HFF-Myc (cell line): ENCODE measurements at places on chromosomes 5 and 9.

DNA sequence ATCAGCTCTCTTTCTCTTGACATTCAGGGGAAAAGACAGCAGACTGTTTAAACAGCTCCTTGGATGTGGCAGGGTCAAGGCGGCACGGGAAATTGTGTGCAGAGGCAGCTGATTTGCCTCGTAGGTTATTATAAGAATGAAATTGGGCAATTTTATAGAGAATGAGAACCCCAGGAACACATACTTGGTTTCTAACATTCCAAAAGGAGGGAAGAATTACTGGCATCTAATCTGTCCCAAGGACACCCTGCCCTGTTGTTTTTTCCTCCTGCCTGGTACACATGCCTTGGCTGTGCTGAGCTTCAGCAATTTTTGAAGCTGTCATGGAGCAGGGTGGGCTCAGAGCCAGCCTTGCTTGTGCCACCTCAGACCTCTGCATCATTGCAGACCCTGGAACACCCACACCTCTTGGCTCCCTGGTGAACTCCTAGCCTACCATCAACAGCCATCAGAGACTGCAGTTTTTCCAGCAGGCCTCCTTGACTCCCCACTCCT is 143.6 kb downstream of the BOD1 start:
- no peak for DNase-seq

DNA sequence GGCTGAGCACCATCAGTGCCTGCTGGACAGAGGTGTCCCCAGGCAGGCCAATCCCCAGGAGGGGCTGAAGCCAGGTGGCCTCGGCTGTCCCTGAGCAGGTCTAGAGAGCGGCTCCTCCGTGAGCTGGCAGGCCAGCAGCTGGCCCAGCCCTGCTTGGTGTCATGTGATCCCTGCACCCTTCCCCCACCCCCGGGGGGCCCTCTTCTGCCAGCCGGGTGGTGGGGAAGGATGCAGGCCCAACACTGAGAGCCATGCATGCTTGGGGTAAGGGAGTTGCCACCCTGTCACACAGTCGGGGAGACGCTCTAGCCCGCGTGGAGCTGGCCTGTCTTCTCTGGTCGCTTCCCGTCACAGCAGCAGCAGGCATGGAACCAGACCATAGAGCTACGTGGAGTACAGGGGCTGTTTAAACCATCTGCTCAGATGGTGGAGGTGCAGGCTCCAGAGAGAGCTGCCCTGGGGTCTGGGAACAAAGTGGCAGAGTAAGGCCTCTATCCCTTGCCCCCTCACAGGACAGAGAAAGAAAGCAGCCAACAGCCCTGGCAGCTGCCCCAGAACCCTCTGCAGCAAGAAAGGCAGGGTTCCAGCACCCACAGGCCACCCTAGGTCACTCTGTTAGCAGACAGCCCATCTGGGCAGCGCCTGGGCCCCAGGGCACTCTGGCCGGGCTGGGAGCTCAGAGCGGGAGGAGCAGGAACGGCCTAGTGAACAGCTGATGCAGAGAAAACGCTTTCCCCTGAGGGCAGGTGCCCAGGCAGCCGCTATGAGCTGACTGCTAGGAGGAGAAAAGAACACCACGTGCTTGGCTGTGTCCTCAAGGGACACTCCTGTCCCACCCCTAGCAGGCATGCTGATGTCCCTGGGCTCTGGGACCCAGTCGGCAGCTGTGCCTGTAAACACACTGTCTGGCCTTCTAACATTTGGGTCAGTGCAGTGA is 6.8 kb downstream of the RALGDS start:
- DNase-seq, result no peak

DNA sequence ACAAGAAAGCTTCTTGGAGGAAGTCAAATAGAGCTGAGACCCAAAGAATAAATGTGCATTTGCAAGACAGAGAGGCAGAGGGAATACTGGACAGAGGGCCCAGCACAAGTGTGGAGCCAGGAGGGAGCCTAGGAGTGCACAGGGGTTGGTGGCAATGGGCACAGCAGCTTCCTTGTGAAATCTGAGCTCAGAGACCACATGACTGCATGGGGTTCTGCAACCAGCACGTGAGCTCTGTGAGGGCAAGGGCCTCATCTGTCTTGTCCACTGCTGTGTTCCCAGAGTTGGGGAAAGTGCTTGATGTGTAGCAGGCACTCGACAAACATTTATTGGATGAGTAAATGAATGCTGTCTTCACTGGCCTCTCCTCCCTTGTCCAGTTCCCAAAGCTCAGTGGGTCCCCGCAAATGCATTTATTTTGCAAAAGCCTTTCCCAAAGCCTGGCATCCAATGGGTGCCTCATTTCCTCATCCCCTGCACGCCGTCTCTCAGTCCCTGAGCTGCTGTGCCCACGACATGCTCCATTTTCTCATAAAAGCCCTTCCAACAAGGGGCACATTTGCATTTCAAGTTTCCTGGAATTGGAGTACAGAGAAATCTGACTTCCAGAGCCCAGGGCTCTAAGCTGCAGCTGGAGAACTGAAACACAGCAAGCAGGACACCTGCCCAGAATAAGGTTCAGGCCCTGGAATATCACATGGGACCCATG is 58.5 kb downstream of the KCNIP1 start:
- no peak for DNase-seq

DNA sequence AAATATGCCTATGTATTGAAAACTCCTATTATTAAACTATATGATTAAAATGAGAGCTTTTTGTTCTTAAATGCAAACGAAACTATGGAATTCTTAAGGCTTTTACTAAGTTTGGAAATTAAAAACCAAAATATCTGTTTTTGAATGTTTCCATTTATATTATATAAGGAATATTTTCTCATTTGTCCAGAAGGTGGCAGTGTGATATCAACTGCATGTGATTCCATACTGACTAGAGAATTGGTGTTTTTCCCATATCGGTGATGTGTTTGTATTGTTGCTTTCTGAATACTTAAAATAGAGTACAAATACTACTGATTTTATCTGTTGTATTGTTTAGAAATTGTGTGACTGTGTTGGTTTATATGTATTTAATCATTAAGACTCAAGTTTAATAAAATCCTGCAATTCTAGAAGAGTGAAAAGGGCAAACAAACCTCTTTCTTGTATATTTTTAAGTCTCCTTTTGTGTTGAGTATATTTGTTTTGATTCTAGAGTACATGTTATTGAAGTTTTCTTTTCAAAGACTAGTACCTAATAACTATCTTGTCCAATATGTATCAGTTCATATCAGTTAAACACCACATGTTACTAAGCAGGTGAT is 320.8 kb downstream of the CCDC171 start:
- peak; percentile 43 for DNase-seq
